ENCODE measurements at places on chromosomes 3 and 15.

DNA sequence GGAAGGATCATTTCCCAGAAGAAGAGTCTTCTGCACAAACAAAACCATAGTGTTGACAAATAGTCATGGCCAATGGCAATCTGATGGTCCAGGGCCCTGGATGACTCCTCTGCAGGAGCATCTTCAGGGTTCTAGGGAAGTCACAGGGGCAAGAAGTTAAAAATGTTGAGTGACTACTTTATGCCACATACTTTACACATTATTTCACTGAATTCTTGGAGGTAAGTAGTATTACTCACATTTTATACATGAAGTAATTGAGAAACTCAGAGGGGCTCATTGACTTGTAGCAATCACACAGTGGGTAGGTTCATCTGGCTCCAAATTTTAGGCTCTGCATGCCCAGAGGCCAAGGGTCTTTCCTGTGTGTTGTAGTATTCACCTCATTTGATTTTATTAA, 430.2 kb upstream of the MCTP2 start:
- no peak for DNase-seq

GRCh38 chr3:153210660-153211059, 48.6 kb downstream of the RAP2B start:
- no peak for DNase-seq

DNA sequence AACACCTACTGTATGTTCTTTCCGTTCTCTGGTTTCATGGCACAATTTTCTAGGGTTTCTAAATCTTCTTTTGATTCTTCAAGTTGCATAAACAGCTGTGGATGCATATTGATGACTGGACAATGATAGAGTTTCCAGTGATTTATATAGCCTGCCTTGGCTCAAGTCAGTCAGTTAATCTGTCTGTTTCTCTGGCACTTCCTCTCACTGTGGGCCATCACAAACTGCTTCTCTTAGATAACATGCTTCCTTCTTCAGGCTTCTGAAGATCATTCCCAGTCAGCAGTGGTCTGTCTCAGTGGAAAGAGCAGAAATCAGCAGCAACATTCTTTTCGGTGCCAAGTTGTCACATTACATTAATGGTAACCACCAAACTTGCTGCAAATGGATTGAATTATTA, 207.2 kb downstream of the RYR3 start:
- no peak for DNase-seq

DNA sequence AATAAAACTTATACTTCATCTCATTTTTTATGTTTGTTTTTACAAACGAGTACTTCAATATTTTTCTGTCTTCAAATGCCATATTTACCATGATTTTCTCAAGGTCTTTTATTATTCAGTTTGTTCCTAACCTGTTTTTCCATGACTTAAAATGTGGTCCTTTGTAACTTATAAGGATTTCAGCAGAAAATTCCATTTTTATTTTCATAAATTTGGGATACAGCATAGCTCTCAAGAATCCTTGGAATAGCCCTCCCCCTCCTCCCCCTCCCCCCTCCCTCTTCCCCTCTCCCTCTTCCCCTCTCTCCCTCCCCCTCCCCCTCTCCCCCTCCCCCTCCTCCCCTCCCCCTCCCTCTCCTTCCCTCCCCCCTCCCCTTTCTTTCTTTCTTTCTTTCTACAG, 14.9 kb upstream of the STX19 start:
- DNase-seq: no peak

- no peak for DNase-seq
These were observed 3.7 kb upstream of the SQOR start for GRCh38 chr15:45630917-45631691.

Data from activated gamma-delta T cell treated with Interleukin-2 at 50 U/mL for 16 hours (primary cell).